ENCODE measurements at places on chromosomes 12 and 14. TPM values are rescaled to one million over a fixed set of nuclear protein-coding genes. Genes with fewer than 3 reads are reported as not detected.

DNA sequence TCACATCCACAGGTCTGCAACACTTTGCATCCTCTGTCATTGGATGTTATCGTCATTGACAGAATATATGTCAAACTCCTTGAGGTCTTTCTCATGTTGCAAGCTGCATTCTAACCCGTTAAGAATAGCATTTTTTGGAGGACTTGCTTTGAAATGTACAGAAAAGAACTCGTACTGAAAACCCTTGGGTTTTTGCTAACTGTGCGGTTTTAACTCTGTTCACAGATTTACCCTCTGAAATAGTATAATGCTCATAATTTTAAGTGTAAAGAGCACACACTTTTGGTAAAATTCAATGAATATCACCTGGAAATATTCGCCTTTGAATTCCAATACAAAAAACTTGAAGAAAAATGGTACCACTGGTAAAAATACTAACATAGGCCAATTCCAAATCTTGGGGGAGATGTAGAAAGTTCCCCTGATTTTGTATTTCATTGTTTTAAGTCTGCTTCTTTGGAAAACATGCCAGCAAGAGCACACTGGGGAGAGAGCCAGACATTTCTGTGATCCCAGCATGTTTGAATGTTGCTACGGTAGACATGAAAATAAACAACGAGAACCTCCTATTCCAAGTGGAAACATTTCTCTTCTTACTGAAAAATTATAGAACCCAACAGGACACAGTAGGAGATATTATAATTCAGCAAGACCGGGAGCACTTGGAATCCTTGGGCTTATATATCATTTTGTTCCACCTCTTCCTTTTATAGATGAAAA is 446.0 kb downstream of the AEBP2 start:
- DNase-seq, result peak; percentile 43

- DNase-seq, result no peak
Observed at GRCh38 chr14:87264796-87265195, 728.2 kb downstream of the GALC start.

DNA sequence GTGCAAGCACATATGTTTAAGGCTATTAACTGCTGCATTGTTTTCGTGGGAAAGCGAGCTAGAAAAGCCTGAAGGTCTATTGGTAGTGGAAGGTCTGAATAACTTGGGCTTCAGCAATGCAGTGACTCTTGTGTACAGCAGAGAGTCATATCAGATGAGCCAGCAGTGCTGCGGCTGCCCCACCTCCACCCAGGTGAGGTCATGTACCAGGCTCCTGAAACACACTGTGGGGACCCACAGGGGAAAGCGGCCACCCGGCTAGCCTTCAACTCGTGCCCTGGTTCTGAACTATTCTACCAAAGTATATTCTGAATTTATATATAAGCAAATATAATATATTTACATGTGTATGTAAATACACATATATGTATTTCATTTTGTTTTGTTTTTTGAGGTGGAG is 12.7 kb upstream of the RAN start:
- DNase-seq, result no peak

DNA sequence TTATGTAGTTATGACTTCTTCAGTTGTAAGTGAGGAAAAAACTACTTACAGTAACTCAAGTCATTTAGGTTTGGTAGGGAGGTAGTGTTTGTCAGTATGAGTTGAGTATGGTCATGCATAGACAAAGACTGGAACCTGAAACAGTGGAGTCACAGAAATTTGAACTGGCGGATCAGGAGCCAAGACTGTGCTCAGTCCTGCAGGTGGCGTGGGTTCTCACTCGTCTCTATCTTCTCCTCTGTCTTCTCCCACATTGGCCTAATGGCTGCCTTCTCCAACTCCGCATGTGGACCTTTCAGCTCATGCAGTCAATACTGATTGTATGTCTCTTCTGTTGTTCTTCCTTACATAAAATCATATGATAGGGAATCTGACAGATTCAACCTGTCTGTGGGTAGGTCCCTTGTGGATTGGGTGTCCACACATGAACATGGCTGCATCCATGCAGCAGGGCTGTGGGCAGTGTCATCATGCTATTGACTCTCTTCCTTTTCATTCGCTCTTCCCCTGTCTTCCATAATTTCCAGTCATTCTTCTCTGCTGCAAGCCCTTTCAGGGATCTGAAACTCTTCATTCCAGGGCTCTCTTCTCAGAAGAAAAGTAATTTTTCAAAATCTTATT is 78.8 kb upstream of the NEDD1 start:
- no peak for DNase-seq

ARHGEF40 gene
- 37.2 TPM for total RNA-seq

CCDC177 gene
- total RNA-seq, result not detected

GRCh38 chr14:49636866-49637265 is 1.8 kb upstream of the DNAAF2 start:
- no peak for DNase-seq

GRCh38 chr14:105026033-105026785 is 5.3 kb upstream of the CDCA4 start:
- DNase-seq, result no peak

- no peak for DNase-seq
Observed at GRCh38 chr12:89832336-89832735, 123.7 kb upstream of the ATP2B1 start.

SLC8A3 gene
- 3.5 TPM for total RNA-seq

SLCO1B1 gene
- not detected for total RNA-seq

- DNase-seq, result no peak
Observed at GRCh38 chr12:4144676-4145075, 128.9 kb upstream of the CCND2 start.

DNA sequence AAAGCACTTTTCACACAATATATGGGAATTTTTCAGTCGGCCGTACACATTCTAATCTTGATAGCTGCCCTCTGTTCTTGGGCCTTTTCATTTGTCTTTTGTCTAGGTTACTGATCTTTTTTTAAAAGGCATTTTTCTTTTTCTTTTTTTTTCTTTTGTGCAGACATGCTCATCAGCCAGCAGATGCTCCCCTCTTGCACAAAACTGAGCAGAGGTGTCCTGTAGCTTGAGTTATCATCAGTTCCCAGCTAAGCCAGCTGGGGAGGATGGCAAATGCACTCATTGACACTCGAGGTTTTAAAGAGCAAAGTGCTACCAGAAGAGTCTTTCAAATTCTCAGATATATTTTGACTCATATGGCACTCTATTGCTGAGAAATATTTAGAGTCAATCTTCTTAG is 913.9 kb upstream of the SEL1L start:
- no peak for DNase-seq

MAP1LC3B2 gene
- total RNA-seq, result 1.2 TPM

GRCh38 chr12:56128670-56129205 is 671 bp downstream of the ESYT1 start:
- no peak for DNase-seq

DNA sequence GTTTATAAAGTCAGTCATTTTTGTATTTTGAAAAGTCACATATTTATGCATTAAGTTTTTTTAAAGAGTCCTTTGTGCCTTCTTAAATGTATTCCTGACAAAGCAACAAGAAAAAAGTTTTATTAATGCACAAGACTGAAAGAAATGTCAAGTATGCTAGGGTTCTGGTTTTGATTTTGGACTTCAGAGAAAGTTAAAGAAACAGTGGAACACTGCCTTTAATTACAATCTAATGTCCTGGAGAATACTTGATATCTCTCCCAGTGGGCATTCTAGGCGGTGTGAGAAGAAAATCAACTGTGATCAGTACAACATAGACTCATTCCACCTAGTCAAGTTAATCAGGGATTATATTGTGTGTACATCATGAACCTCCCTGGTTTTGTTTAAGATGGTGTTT is 49.9 kb downstream of the PRICKLE1 start:
- DNase-seq, result peak; percentile 49

GRCh38 chr12:75161488-75161887 is 48.2 kb downstream of the KCNC2 start:
- no peak for DNase-seq

DNA sequence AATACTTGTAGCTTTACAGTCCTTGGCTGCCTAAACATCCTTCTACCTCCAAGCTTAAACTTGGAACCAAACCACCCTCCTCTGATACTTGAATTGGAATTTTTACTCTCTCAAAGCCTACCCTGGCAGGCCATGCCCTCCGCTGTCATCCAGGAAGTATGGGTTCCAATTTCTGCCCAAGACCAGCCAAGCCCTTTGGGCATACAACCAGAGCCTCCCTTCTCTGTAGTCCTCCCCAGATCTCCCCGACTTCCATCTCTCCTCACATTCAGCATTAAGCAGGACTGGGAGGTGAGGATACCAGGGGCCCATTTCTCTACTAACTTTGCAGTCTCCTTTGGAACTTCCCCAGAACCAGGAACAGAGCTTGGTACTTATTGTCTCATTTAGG is 369 bp upstream of the DHH start:
- DNase-seq, result no peak

GRCh38 chr14:51620056-51620455 is 31.7 kb upstream of the FRMD6 start:
- peak; percentile 38 for DNase-seq

GRCh38 chr12:89708565-89709156 is at the start of gene ATP2B1:
TSS of gene ATP2B1 (minus strand) at chr12:89708838. CDS start at chr12:89655886, 52,952 bp downstream.
- peak; percentile 69 for DNase-seq

DNA sequence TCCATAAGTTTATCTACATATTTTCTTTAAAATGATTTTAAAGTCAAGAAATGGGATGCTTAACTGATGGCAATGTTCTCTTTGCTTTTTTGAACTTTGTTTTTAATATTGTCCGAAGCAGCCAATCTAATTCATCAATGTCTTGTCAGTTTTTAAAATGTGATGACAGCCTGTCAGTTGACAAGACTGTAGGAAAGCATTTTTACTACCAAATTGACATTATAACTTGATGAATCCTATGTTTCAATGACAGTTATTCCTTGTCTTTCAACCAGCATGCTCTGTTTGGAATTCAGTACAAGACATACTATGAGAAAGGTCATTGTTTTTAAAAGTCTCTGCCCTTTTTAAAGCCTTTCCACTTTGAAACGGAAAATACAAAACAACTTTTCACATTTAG is 1073.2 kb downstream of the TMTC2 start:
- no peak for DNase-seq

DNA sequence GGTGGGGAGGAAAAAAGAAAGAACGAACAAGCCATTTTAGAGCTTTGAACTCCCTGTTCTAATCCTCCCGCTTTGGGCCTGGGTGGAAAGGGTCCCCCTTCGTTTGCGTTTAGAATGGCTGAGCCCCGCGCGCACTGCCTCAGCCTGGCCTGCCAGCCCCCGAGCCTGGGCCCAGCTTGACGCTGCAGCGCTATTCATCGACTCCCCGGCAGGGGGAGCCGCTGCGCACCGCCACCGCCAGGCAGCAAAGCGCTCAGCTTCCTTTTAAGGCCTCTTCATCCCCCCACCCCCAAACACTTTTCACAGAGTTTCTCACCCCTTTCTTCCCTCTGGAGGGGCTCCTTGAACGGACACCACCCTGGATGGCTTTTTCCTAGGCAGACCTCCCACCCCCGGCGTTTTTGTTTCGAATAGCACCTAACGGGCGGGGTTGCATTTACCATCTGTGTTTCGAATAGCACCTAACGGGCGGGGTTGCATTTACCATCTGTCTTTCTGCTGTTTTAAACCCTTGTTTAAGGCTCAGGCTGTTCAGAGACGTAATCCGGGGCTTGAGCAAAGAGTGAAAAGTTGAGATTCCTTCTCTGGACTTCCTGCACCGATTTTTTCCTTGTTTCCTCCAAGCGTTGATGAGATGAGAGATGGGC is 56.4 kb upstream of the PIWIL1 start:
- peak; percentile 20 for DNase-seq

DNA sequence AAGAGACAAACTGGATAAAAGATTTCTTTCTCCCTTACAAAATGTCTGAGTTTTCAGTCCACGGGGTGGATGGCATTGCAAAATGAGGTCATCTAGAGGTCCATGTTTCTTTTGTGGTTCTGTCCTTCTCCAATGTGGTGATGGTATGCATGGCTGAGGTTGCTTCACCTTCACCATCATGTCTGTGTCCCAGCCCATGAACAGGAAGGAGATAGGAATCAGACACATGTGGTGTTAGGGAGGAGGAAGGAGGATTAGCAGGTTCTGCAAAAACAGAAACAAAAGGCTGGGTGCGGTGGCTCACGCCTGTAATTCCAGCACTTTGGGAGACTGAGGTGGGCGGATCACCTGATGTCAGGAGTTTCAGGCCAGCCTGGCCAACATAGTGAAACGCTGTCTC is 11.0 kb upstream of the AEBP2 start:
- no peak for DNase-seq

DNA sequence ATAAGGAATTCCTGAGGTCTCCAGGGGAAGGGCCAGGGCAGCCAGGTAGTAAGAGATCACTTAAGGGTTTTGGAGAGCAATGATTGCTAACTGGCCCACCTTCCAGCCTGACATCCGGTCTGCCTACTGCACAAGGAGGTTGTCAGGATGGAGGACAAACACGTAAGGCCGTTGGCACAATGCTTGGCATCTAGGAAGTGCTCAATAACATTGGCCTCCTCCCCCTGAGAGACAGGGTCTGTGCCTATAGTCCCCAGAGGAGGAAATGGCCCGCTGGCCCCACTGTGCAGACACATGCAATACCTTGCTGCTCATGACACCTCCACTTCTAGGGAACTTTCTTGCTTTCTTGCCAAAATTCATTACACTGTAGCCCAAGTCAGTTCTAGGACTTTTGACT is 73.2 kb downstream of the NTF3 start:
- no peak for DNase-seq

DNA sequence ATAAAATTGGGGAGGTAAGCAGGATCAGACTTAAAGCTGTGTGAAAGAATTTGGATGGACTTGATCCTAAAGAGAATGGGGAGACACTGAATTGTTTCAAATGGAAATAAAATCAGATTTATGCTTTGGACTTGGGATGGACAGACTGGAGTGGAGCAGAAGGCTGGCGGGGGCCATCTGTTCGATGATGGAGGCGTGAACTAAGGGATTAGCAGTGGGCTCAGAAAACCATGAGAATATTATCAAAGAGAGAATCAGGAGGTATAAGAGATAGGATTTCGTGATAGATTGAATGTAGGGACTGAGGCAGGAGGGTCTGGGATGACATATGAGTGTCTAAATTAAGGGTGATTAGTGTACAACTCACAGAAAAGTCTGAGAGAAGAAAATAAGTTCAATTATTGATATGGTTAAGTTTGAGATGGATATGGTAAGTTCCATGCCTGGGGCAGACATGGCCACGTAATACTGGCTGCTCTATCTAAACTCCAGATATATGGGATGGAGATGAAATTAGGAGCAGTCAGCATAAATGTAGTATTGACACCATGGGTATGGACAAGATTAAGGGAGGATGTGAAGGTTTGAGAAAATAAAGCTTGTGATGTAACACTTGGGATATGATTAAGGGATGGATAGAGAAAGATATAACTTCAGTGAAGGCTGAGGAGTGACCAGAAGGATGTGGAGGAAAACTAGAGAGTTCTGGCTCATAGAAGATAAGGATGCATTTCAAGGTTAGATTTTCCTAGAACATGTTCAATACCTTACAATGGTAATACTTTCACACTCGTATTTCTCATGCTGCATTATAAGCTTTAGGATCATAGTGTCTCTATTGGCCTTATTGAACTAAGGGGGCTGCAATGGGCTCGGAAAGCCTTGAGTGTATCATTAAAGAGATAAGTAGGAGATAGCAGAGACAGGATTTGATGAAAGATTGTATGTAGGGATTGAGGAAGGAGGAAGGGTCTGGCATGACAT is 1.0 kb upstream of the TSSK4 start:
- no peak for DNase-seq

All from skin of body (tissue), 3 donors.